ENCODE measurements at places on chromosomes 4 and X. TPM values are rescaled to one million over a fixed set of nuclear protein-coding genes. Genes with fewer than 3 reads are reported as not detected.

DNA sequence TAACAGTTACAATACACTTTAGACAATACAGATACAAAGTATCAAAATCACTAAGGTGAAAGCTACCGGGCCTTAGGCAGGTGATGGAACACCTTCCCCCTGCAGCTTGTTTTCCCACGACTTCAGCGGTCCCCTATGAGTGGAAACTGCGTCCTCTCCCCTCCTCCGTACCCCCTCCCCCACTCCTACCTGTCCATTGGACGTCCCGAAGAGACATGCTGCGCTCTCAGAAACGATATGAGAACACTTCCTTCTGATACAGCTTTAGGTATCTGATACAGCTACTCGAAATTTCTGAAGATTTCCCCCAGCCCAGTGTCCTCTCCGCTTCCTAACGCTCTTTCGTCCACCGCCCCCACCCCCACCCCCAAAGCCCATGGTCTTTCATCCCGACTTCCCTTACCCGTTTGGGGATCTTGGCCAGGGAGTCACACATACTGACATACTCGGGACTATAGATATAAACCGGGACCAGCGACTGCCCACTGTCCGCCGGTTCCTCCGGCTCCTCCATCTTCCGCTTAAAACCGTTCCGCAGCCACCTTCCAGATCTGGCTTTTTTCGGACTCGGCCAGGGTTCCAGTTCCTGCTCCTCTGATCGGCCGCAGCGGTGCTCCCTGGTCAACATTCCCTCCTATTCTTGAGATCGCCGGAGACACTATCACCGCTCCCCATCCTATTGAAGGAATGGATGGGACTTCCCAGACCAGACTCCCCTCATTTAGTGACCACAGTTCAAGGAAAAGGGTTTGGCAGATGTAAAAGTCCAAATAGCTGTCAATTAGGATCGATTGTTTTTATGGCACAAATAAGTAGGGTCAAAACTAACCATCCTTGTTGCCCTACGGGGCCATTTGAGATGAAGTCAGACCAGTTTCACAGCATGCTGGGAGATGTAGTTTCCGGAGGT is at the start of gene HDAC8:
HDAC8 (minus strand) TSS at position 596 of the 910 bp plus-strand sequence; CDS start at position 514, 82 bp downstream.
- H3K36me3 ChIP-seq, result peaks cover 5% of the 10 kb centered on the region
- H3K4me1 ChIP-seq, result peaks cover 6% of the 10 kb centered on the region
- DNase-seq, result no peak
- H3K27me3 ChIP-seq, result peaks cover 6% of the 10 kb centered on the region
- H3K4me3 ChIP-seq, result peak within 1 kb of the TSS; percentile 83

The NHS gene
- total RNA-seq, result 4.3 TPM

DNA sequence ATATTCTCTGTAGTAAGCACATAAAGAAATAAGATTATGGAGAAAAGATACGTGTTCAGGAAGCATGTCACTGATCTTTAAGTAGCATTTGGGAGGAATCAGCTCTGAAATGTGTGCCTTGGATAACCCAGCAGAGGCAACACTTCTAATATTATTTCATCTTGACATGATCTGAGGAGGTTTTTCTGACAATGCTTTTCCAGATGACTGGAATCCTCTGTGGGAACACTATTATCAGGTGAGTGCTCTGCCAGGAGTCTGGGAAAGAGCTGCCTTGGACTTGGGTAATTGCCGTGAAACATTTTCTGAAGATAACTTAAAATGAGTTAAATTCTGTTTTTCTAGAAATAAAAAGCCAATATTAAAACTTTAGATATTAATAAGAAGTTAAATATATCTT is 78.2 kb upstream of the QRFPR start:
- H3K27me3 ChIP-seq, result peaks cover 59% of the 10 kb centered on the region
- no peaks in the 10 kb centered on the region for H3K36me3 ChIP-seq
- H3K4me3 ChIP-seq, result no peak overlapping the region
- no peaks in the 10 kb centered on the region for H3K4me1 ChIP-seq
- no peak for DNase-seq
- H3K27ac ChIP-seq, result no peak overlapping the region

The PRDM5 gene
- 9.4 TPM for total RNA-seq

DNA sequence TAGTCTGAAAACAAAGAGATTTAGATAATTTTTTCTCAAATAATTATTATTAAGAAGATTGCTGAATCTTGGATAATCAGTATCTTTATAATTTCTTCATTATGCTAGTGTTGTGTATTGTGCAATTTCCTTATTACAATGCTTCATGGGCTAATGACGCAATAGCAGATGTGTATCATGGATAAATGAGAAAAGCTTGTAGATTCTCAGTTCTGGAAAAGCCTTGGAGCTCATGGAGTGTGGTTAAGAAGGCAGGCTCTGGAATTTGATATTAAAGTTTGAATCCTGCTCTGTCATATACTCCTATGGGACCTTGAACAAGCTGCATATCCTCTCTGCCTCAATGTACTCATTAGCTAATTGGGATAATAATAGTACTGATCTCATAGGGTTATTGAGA is 18.9 kb upstream of the CXCL8 start:
- peak overlapping the region; percentile 68 for H3K27ac ChIP-seq
- H3K36me3 ChIP-seq, result no peaks in the 10 kb centered on the region
- no peak for DNase-seq
- peaks cover 59% of the 10 kb centered on the region for H3K4me1 ChIP-seq
- no peak overlapping the region for H3K4me3 ChIP-seq

GRCh38 chrX:80430826-80431504 is 10.7 kb downstream of the TENT5D start:
- no peak for DNase-seq
- no peak overlapping the region for H3K4me3 ChIP-seq
- H3K27me3 ChIP-seq, result no peaks in the 10 kb centered on the region
- no peaks in the 10 kb centered on the region for H3K4me1 ChIP-seq

DNA sequence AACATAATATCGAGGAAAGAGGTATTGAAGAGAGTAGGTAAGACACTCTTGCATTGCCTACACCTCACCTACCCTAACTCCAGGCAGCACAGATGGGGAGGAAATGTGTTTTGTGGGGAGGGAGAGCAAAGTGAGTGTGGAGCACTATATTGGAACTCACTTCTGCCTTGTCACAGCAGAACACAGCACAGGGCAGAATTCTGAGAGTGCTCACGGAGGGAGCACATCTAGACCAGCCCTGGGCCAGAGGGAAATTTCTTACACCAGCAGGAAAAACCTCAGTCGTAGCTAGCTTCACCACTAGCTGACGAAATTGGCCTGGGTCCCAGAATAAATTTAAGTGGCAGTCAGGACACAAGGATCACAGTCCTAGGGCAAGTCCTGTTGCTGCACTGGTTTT is 517.3 kb downstream of the TMA16 start:
- no peaks in the 10 kb centered on the region for H3K36me3 ChIP-seq
- H3K27me3 ChIP-seq, result peaks cover 8% of the 10 kb centered on the region
- H3K4me1 ChIP-seq, result no peaks in the 10 kb centered on the region
- no peak for DNase-seq
- no peak overlapping the region for H3K4me3 ChIP-seq

The NMU gene
- not detected for total RNA-seq

GRCh38 chrX:149618871-149619270 is 12.7 kb downstream of the TMEM185A start:
- no peak overlapping the region for H3K4me3 ChIP-seq
- H3K4me1 ChIP-seq, result no peaks in the 10 kb centered on the region
- no peak for DNase-seq
- H3K36me3 ChIP-seq, result no peaks in the 10 kb centered on the region
- H3K27me3 ChIP-seq, result no peaks in the 10 kb centered on the region

DNA sequence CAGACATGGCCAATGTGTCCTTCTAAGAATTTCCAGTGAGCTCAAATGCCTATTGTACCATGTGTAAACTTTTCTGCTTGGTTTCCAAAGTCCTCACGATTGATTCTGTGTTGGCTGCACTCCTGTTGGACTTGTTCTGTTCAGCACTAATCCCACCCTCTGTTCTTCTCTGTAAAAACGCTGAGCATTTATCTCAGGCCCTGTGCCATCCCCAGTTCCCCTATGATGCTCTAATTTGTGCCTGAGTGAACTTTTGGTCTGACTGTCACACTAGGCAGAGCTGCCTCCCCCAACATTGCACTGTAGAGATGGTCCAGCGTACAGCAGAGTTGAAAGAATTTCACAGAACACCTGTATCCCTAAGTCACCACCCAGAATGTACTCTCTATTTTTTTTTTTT is 76.1 kb upstream of the STS start:
- no peak overlapping the region for H3K27ac ChIP-seq
- no peak for DNase-seq
- no peak overlapping the region for H3K4me3 ChIP-seq
- peaks cover 9% of the 10 kb centered on the region for H3K36me3 ChIP-seq

- no peak overlapping the region for H3K4me3 ChIP-seq
- no peaks in the 10 kb centered on the region for H3K27me3 ChIP-seq
- H3K4me1 ChIP-seq, result no peaks in the 10 kb centered on the region
- no peak for DNase-seq
Observed at GRCh38 chrX:143788265-143788664, 67.7 kb upstream of the SPANXN2 start.

GRCh38 chr4:161816958-161817357 is 346.8 kb downstream of the FSTL5 start:
- DNase-seq, result no peak
- peaks cover 2% of the 10 kb centered on the region for H3K27me3 ChIP-seq
- H3K4me1 ChIP-seq, result peaks cover 4% of the 10 kb centered on the region

- DNase-seq, result no peak
- no peak overlapping the region for H3K4me3 ChIP-seq
- H3K36me3 ChIP-seq, result no peaks in the 10 kb centered on the region
- H3K27me3 ChIP-seq, result no peaks in the 10 kb centered on the region
Observed at GRCh38 chrX:142296421-142296820, 91.3 kb upstream of the MAGEC2 start.

- peak overlapping the region; percentile 45 for H3K4me3 ChIP-seq
- peaks cover 63% of the 10 kb centered on the region for H3K4me1 ChIP-seq
- peaks cover 2% of the 10 kb centered on the region for H3K36me3 ChIP-seq
- DNase-seq, result no peak
- H3K27ac ChIP-seq, result peak overlapping the region; percentile 74
- no peaks in the 10 kb centered on the region for H3K27me3 ChIP-seq
Observed at GRCh38 chrX:46588263-46588662, 14.7 kb downstream of the CHST7 start.

DNA sequence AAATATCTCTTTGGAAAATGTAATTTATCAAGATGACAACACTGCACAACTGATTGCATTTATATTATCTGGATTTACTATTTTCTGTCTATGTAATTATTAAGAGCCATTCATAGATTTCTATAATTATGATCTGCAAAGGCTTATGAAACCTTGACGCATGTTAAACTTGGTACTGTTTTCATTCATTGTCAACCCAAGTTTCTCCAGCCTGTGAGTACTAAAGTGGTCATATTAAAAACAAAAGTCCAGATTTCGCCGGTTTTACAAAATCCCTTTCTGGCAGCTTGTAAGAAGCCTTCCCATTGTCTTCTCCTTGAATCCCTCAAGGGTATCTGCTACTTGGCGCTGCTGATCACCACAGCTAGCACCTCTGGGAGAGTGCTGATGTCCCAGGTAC is 19.7 kb upstream of the GRPR start:
- H3K27me3 ChIP-seq, result peaks cover 58% of the 10 kb centered on the region
- no peak overlapping the region for H3K4me3 ChIP-seq
- no peak for DNase-seq
- H3K4me1 ChIP-seq, result no peaks in the 10 kb centered on the region
- no peak overlapping the region for H3K27ac ChIP-seq
- no peaks in the 10 kb centered on the region for H3K36me3 ChIP-seq

The EREG gene
- 2.2 TPM for total RNA-seq

The MAGEB18 gene
- total RNA-seq, result not detected

DNA sequence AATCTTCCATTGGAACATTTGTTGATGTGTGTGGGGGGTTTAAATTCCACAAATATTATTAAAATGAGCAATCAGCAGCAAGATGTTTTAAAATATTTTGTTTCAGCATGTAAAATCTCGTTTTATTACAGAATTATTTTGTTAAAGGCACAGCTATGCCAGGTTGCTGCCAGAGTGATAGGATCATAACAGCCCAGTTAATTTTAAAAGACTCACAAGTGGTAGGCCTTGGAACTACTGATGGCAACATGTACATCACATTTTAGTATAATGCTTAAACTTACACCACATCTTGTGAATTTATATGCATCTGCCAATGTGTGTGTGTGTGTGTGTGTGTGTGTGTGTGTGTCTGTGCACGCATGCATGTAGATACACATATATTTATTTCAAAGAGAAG is 97.8 kb upstream of the SPRY1 start:
- peak overlapping the region; percentile 72 for H3K27ac ChIP-seq
- no peak for DNase-seq
- H3K4me3 ChIP-seq, result no peak overlapping the region
- H3K4me1 ChIP-seq, result peaks cover 25% of the 10 kb centered on the region

DNA sequence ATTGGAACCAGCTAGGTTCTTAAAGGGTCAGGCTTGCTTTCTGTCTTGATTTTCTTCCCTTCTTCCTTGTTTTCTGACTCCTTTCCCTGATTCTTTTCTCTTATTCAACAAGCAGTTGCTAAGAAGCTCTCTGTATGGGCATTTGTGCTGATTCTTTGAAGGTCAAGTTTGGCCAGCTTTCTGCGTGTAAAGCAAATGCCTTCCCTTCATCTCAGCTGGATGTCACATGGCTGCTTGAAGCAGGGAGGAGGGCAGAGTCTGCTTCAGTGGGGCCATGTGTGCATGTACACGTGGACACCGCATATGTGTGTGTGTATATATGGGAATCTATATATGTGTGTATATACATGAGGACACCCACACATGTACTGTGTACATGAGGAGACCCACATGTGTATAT is 139.9 kb upstream of the ATP6AP2 start:
- DNase-seq, result no peak
- H3K27ac ChIP-seq, result no peak overlapping the region

- peaks cover 1% of the 10 kb centered on the region for H3K27me3 ChIP-seq
- DNase-seq, result no peak
- H3K36me3 ChIP-seq, result no peaks in the 10 kb centered on the region
- H3K27ac ChIP-seq, result no peak overlapping the region
- no peak overlapping the region for H3K4me3 ChIP-seq
Observed at GRCh38 chr4:113328514-113328913, 279.1 kb downstream of the ANK2 start.

The GAGE2A gene
- not detected for total RNA-seq

The COL4A5 gene
- total RNA-seq, result 547 TPM

The RENBP gene
- 18.9 TPM for total RNA-seq

The KCNIP4 gene
- 0.55 TPM for total RNA-seq

DNA sequence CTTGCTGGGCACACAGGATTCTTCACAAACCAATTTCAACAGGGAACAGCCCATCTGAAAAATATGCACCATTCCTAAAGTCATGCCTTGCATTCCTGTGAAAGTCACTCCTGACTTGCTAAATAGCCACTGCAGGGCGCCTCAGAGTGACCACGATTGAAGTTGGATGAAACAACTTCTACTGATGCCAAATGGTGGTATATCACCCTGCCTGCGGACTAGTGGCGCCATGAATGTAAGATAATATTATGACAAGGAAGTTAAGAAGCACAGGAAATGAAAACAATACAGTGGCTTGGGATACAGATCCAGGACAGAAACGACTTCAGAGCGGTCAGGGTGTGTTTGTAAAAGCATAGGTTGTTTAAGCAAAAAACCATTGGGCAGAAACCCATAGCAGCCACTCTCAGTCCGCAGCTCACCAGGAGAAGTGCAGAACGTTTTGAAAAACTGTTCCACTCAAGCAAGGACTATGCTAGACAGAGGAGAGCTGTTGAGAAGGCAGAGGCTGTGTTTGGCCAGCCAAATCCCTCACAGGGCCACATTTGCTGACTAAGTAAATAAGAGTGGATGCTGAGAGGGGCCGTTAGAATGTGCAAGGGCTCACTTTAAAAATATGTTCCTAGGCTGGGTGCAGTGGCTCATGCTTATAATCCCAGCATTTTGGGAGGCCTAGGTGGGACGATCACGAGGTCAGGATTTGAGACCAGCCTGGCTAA is 250.4 kb downstream of the PTTG2 start:
- DNase-seq, result no peak
- H3K27me3 ChIP-seq, result no peaks in the 10 kb centered on the region
- H3K27ac ChIP-seq, result peak overlapping the region; percentile 69
- no peak overlapping the region for H3K4me3 ChIP-seq
- H3K36me3 ChIP-seq, result peaks cover 2% of the 10 kb centered on the region

The HELT gene
- total RNA-seq, result not detected

The MEPE gene
- total RNA-seq, result not detected

Data from osteocyte (in vitro differentiated cells).